Natural killer cell treated with Interleukin-12 subunit alpha and Interleukin-12 subunit beta and Interleukin-15 and Interleukin-18, amount 100 ng/mL, for 72 hours (primary cell): ENCODE measurements at places on chromosomes 3 and 15. TPM values are rescaled to one million over a fixed set of nuclear protein-coding genes. Genes with fewer than 3 reads are reported as not detected.

DNA sequence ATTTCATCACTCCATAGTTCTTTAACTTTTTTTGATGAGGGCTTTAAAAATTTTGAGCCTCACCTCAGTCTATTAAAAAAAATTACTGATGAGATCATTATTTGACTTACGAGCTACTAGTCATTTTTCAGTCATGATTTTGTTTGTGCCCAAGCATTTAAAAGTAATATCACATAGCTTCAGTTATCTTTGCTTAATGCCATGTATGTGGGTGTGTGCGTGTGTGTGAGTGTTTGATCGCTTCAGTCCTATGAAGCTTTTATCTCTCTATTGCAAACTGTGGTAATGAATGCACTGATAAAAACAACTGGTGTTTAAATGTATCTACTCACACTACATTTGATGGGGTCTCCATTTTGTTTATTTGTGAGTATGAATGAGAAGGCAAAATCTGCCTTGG is 49.8 kb downstream of the RSRC1 start:
- H3K27me3 ChIP-seq: no peaks in the 10 kb centered on the region
- H3K4me3 ChIP-seq: no peak overlapping the region
- peaks cover 10% of the 10 kb centered on the region for H3K4me1 ChIP-seq
- no peak for DNase-seq
- H3K36me3 ChIP-seq: peaks cover 5% of the 10 kb centered on the region
- H3K27ac ChIP-seq: no peak overlapping the region

GRCh38 chr15:100373120-100373896 is 31.5 kb upstream of the ADAMTS17 start:
- no peak overlapping the region for H3K4me3 ChIP-seq
- H3K27me3 ChIP-seq: peaks cover 33% of the 10 kb centered on the region
- H3K4me1 ChIP-seq: no peaks in the 10 kb centered on the region
- peaks cover 6% of the 10 kb centered on the region for H3K36me3 ChIP-seq
- H3K27ac ChIP-seq: no peak overlapping the region

DNA sequence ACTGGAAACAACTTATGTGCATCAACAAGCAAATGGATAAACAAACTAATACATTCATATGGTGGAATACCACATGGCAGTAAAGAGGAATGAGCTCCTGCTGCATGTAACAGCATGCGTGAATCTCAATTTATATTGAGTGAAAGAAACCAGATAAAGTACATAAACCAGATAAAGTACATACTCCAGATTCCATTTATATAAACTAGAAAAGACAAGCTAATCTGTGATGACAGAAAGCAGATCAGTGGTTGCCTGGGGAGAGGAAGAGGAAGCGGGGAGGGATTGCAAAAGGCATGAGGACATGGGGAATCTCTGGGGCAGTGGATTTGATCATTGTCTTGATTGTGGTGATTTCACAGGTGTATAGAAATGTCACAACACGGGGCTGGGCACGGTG is 34.2 kb downstream of the LIMD1 start:
- H3K27ac ChIP-seq: peak overlapping the region; percentile 68
- no peaks in the 10 kb centered on the region for H3K36me3 ChIP-seq
- H3K4me1 ChIP-seq: peaks cover 51% of the 10 kb centered on the region
- no peak overlapping the region for H3K4me3 ChIP-seq
- H3K27me3 ChIP-seq: no peaks in the 10 kb centered on the region

DNA sequence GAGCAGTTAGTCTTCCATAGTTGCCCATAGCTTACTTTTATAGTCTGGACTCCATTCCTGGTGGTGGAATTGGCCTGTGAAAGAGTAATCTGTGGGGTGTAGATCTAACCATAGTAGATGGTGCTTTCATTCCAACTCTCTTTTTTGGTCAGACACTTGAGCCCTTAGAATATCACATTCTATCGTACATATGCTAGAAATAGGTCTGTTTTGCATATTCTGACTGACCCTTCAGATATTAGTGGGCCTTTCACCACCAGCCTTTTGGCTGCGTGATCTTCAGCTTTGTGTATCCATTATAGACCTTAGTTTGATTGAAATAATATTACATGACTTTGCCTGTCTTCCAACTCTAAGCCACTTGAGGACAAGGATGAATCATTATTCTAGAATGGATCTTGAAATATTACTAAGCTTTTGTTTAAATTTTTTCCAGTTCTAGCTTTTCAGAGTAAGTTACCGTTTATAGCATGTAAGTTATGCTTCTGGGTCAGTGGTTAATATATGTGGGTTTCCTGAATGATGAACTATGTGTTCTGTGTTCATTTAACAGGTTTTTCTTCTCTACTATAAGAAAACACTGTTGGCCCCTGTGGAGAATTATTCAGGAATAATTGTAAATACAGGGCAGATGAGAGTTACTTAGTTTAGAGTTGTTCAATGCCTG is 8.7 kb downstream of the RAB7A start:
- peak overlapping the region; percentile 1 for H3K4me3 ChIP-seq
- no peak for DNase-seq
- H3K27ac ChIP-seq: no peak overlapping the region
- peaks cover 6% of the 10 kb centered on the region for H3K36me3 ChIP-seq
- H3K27me3 ChIP-seq: no peaks in the 10 kb centered on the region

DNA sequence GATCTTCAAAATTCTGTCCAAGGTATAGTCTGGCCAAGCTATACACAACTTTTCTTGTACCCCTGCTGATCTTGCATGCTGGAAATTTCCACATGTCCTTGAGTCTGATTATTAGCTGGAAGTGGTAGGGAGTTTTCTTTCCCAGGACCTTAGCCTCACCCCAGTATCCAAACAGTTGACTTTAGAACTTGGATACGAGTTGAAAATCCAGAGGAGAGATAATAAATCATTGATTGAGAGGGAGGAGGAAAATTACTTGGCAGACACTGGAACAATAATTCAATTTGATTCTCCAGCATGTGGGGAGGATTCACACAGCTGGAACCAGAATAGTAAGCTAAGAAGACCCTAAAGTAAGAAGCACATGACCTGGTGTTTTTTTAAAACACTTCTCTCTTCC is 116.4 kb downstream of the IL5RA start:
- H3K4me1 ChIP-seq: no peaks in the 10 kb centered on the region
- peaks cover 15% of the 10 kb centered on the region for H3K27me3 ChIP-seq
- no peak overlapping the region for H3K4me3 ChIP-seq

GRCh38 chr3:13509059-13509815 is 29.1 kb downstream of the HDAC11 start:
- no peaks in the 10 kb centered on the region for H3K36me3 ChIP-seq
- H3K4me3 ChIP-seq: no peak overlapping the region
- no peaks in the 10 kb centered on the region for H3K4me1 ChIP-seq
- H3K27me3 ChIP-seq: no peaks in the 10 kb centered on the region

- no peak overlapping the region for H3K27ac ChIP-seq
- H3K27me3 ChIP-seq: no peaks in the 10 kb centered on the region
- peaks cover 20% of the 10 kb centered on the region for H3K4me1 ChIP-seq
These were observed 86.9 kb downstream of the ATP10A start for GRCh38 chr15:25776071-25776746.

- DNase-seq: no peak
- no peak overlapping the region for H3K27ac ChIP-seq
- H3K4me1 ChIP-seq: peaks cover 8% of the 10 kb centered on the region
These were observed 128.1 kb downstream of the NSMCE3 start for GRCh38 chr15:29141308-29142128.

- H3K36me3 ChIP-seq: no peaks in the 10 kb centered on the region
- no peak for DNase-seq
- H3K27me3 ChIP-seq: no peaks in the 10 kb centered on the region
- H3K4me3 ChIP-seq: peak overlapping the region; percentile 23
- peaks cover 6% of the 10 kb centered on the region for H3K4me1 ChIP-seq
These were observed 45.5 kb downstream of the HPS3 start for GRCh38 chr3:149174901-149175300.

GRCh38 chr3:98151241-98151640 is 4.0 kb downstream of the OR5H14 start:
- no peaks in the 10 kb centered on the region for H3K27me3 ChIP-seq
- H3K27ac ChIP-seq: no peak overlapping the region
- no peaks in the 10 kb centered on the region for H3K4me1 ChIP-seq
- no peak overlapping the region for H3K4me3 ChIP-seq

DNA sequence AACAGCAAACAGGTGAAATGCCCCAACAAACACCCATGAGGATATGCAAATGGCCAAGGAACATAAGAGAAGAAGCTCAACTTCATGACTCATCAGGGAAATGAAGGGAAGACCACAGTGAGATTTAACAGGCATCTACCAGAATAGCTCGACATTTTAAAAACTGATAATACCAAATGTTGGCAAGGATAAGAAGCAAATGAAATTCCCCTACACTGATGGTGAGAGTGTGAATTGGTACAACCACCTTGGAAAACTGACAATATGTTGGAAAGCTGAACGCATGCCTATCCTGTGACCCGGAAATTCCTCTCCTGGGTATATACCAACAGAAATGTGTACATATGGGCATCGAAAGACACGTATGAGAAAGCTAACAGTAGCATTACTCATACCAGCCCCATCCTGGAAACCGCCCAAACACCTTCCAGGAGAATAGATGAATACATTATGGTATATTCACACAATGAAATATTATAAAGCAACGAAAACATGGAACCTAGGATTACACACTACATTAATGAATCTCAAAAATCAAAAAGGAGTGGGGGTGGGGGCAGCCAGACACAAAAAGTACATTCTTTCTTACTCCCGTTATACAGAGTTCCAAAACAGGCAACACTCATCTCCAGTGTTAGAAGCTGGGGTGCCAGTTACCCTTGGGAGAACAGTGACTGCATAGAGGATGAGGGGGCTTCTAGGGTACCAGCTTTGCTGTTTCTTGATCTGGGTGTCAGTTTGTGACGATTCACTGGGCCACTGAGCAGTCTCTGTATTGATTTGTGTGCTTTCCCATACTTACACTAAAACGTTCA is 16.9 kb downstream of the RFTN1 start:
- H3K27me3 ChIP-seq: no peaks in the 10 kb centered on the region
- H3K4me1 ChIP-seq: peaks cover 76% of the 10 kb centered on the region
- peak overlapping the region; percentile 76 for H3K4me3 ChIP-seq
- peaks cover 29% of the 10 kb centered on the region for H3K36me3 ChIP-seq
- no peak for DNase-seq
- H3K27ac ChIP-seq: peak overlapping the region; percentile 66

GRCh38 chr3:116429479-116430269 is 15.6 kb downstream of the LSAMP start:
- H3K36me3 ChIP-seq: no peaks in the 10 kb centered on the region
- no peak overlapping the region for H3K4me3 ChIP-seq
- H3K27ac ChIP-seq: no peak overlapping the region
- no peaks in the 10 kb centered on the region for H3K27me3 ChIP-seq
- no peak for DNase-seq

GRCh38 chr3:73536952-73537351 is 87.8 kb downstream of the PDZRN3 start:
- no peak overlapping the region for H3K27ac ChIP-seq
- no peak for DNase-seq
- H3K27me3 ChIP-seq: no peaks in the 10 kb centered on the region

- no peak overlapping the region for H3K4me3 ChIP-seq
- H3K4me1 ChIP-seq: peaks cover 27% of the 10 kb centered on the region
- no peaks in the 10 kb centered on the region for H3K27me3 ChIP-seq
- no peak for DNase-seq
- no peak overlapping the region for H3K27ac ChIP-seq
- no peaks in the 10 kb centered on the region for H3K36me3 ChIP-seq
These were observed 23.8 kb upstream of the TRAK1 start for GRCh38 chr3:42067326-42067725.

GRCh38 chr3:59411694-59412093 is 361.9 kb upstream of the CFAP20DC start:
- H3K4me1 ChIP-seq: peaks cover 3% of the 10 kb centered on the region
- no peak overlapping the region for H3K27ac ChIP-seq
- DNase-seq: no peak
- no peak overlapping the region for H3K4me3 ChIP-seq

DNA sequence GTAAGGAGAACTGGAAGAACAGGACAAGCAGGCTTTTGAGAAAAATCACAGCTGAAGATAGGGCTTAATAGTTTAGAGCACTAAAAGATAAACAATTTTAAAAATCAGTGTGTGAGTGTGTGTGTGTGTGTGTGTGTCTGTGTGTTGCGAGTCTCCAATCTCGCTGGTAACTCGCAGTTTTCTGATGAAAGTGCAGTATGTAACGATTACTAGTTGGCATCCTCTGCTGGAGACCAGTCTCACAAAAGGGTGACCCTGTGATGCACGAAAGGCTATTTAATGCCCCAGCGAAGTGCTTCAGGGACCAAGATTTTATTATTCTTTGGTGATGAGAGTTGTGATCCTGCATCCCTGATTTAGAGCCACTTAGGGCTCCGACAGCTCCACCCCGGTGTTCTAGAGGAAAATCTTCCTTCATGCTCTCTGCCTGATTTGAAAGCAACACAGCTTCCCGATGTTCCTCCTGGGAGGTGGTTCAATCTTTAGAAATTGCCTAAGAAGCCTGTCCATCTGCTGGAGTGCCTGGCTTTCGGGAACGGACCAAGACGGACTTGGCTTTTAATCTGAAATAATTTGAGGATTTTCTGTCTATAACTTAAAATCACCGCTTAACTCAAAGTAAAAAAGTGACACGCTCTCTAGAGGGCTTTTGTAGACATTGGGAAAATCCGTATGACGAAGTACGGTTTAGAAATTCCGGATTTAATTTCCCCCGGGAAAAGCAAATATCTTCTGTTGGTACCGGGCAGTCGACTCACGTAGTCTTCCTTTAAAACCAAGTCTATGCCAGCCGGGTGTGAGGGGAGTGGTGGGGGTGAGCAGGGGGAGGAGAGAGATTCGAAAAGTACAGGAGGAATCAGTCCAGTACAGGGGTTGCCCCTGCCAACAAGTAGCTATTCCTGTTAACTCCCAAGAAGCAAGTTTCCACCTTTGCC is 1.1 kb upstream of the ALCAM start:
- peak overlapping the region; percentile 96 for H3K4me3 ChIP-seq
- peaks cover 24% of the 10 kb centered on the region for H3K27me3 ChIP-seq
- H3K27ac ChIP-seq: no peak overlapping the region

- peaks cover 15% of the 10 kb centered on the region for H3K4me1 ChIP-seq
- DNase-seq: peak; percentile 64
- no peak overlapping the region for H3K4me3 ChIP-seq
- H3K27ac ChIP-seq: peak overlapping the region; percentile 73
These were observed 65.7 kb downstream of the TMCC1 start for GRCh38 chr3:129827765-129828164.

DNA sequence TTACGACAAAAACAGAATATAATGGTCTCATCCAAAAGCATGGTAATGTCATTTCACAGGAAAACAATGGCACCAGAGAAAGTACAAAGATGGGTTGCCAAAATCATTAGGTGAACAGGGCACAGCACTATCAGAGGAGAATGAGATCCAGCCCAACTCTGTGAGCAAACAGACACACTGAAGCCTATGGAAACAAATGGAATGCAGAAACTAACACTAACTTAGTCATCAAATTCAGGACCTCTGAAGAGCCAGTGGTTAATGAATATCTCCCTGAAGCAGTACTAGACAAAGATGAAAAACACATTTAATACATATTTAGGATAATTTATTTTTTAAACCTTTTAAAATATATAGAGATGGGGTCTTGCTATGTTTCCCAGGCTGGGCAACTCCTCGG is 14.6 kb upstream of the RPS17 start:
- H3K27me3 ChIP-seq: peaks cover 48% of the 10 kb centered on the region
- DNase-seq: no peak
- no peak overlapping the region for H3K27ac ChIP-seq
- H3K4me3 ChIP-seq: no peak overlapping the region

The CAMP gene
- not detected for total RNA-seq

The TGM5 gene
- total RNA-seq: 0.95 TPM

The ZNF717 gene
- 9.6 TPM for total RNA-seq

The TMEM202 gene
- total RNA-seq: not detected

The DAZL gene
- not detected for total RNA-seq

The GOLGA8T gene
- total RNA-seq: 1.7 TPM

The CELF6 gene
- 0.92 TPM for total RNA-seq

The ISL2 gene
- 1.0 TPM for total RNA-seq

The DNAH12 gene
- 0.05 TPM for total RNA-seq

The BOC gene
- not detected for total RNA-seq

The ITIH3 gene
- total RNA-seq: not detected

The APH1B gene
- total RNA-seq: 14.7 TPM

The COL8A1 gene
- 0.10 TPM for total RNA-seq
